H1 (cell line): ENCODE measurements at places on chromosomes 5 and 9. TPM values are rescaled to one million over a fixed set of nuclear protein-coding genes. Genes with fewer than 3 reads are reported as not detected.

Gene ZDHHC11B
- polyA plus RNA-seq: 0.29 and 0.57 TPM in 2 replicates

DNA sequence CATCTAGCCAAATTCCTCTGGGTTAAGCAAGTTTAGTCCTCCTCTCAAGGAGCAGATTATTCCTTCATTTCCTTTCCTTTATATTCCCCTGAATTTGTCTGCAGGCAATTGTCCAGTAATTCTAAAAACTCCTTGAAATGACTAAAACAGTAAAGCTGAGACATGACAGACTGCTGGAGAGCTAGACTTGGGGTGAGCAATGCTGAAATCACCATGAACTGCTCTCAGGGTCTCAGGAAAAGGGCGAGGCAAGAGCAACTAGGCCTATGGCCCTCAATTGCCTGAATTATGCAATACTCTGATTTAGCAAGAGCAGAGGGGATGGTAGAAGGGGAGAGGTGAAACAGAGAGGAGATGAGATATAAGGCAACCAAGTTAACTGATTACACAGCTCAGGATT, 172.9 kb upstream of the NREP start:
- DNase-seq: no peak

GRCh38 chr9:9754186-9754585, 858.6 kb downstream of the PTPRD start:
- DNase-seq: no peak

DNA sequence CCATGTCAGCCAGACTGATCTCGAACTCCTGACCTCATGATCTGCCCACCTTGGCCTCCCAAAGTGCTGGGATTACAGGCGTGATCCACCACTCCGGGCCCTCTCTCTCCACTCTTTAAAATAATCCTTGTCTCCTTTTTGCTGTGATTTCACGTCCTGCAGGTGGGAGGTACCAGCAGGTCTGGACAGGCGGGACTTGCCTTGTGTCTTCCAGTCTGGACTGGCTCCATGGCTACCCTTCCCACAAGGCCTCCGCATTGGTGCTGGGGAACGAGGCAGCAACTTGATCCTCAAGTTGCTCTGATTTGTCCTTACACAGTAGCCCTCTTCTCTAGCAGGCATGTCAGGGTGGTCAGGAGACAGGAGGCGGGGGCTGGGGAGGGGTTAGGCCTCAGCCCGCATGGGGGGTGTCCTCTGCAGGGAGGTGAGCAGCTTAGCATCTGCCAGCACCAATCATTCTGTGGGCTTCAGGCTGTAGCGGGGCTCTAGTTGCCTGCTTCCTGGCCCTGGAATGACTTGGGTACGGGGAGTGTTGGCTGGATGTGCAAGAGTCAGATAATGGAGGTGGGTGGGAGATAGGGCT, 54.3 kb downstream of the TENT4A start:
- no peak for DNase-seq

- no peak for DNase-seq
Measured at GRCh38 chr9:126893079-126893478, 21.5 kb upstream of the RALGPS1 start.
